ENCODE measurements at places on chromosomes 2 and 18.

- no peak for DNase-seq
These were observed 12.9 kb upstream of the SIX3 start for GRCh38 chr2:44928483-44929158.

DNA sequence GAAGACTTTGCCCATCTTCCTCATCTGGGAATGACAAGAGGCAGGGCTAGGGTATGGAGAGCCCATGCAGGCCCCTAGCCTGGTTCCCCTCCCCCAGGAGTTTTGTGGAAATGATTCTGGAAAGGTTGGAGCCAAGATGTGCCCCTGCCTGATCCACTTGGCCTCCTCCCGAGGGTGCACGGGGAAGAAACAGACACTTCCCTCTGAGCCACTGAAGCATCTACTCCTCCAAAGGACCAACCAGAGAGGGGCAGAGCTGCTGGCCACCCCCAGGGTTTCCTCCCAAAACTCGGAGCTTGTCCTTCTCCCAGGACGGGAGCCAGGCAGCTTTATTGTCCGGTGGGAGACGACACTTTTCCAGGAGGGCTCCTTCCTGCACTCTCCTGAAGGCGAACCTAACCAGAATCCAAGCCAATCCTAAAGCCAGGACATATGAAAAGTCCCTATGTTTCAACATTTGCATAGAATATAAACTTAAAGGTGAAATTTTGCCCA, 149.2 kb upstream of the COPS8 start:
- DNase-seq = no peak

DNA sequence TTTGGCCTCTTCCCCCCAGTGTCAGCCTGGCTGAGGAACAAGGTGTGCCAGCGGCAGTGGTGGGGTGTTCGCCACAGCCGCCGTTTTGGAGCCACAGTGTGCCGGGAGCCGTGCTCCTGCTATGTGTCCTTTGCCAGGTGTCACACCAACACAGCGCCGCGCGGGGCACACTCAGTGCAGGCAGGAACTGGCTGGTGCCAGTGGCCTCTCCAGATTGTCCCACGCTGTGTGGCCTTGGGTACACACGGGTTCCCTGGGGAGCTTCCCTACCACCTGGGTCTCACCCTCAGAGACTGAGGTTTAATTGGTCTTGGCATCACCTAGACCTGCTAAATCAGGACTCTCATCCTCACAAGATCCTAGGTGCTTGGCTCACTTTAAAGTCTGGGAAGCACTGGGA, 171.6 kb downstream of the LDLRAD4 start:
- DNase-seq = no peak

DNA sequence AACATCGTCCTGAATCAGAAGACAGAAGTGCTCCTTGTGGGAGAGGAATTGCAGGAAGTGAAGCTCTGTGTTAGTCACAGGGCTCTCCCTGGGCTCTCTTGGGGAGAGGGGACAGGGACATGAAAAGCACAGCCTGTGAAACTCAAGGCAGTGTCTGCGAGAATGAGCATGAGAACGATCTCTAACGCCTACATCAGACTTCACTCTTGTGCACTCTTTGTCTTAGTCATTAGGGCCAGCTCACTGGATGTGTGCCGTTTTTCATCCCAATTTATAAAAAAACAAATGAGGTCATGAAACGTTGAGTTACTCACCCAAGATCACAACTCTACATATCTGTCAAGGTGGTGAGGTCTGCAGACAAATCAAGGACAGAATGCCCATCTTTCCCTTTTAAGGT, 27.0 kb upstream of the TWIST2 start:
- no peak for DNase-seq

- no peak for DNase-seq
These were observed 7.4 kb downstream of the LCT start for GRCh38 chr2:135829378-135830135.

DNA sequence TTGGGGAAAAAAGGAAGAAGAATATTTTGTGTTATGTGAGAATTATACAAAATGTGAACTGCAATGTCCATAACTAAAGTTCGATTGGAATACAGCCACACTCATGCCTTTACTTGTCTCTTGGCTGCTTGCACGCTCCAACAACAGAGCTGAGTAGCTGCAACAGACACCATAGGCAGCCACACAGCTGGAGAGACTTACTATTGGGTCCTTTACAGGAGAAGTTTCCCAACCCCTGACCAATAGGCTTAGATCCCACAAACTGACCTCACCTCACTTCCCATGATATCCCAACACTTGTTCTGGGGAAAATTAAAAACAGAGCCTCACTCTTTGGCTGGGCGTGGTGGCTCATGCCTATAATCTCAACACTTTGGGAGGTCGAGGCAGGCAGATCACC, 213.8 kb downstream of the SH3BP4 start:
- DNase-seq = no peak

DNA sequence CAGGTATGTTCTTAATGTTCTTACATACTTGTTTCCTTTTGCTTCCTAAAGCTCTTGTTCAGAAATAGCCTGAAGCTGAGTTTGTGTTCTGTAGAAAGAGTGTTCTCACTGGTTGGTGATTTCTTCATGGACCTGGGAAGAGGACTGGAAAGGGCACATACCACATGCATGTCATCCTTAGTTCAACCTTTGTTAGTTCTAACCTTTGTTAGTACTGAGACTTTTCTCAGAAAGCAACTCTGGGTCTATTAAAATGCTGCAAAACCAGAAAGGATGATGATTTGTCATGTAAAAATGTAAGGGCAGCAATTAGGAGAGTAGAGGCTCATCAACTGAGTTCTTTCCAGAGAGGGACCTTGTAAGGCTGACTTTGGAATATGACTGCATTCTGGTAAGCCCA, 2.5 kb upstream of the FAP start:
- DNase-seq = no peak

All from T-helper 9 cell (primary cell).